Stimulated activated CD4-positive, alpha-beta T cell treated with anti-CD3 and anti-CD28 coated beads, Interleukin-1b, Interleukin-23, amount 100 ng/mL, for 48 hours (primary cell): ENCODE measurements at places on chromosomes 6 and 20.
A peak's percentile ranks its signal among the peaks of the same experiment; 100 is the strongest.

DNA sequence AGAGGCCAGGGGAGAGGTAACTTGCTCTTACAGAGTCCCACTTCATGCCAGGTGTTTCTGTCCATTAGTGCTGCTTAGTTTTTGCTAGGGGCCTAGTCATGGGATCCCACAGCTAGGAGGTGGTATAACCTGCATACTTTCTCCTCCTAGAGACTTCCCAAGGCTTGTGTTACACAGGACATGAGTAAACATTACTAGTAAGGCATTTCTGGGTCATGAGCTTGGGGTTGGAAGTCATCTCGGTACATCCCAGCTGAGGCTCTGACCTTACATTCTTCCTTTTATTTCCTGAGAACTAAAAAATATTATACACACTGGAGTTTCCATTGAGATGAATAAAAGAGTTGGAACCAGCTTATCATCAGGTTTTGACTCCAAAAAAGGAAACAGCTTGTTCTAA lies 20.9 kb upstream of the PNPLA1 start:
- no peak for DNase-seq

GRCh38 chr6:95292011-95292410 lies 285.3 kb upstream of the MANEA start:
- DNase-seq, result no peak

- no peak for DNase-seq
Observed at GRCh38 chr6:34149452-34149810, 3.5 kb upstream of the GRM4 start.

DNA sequence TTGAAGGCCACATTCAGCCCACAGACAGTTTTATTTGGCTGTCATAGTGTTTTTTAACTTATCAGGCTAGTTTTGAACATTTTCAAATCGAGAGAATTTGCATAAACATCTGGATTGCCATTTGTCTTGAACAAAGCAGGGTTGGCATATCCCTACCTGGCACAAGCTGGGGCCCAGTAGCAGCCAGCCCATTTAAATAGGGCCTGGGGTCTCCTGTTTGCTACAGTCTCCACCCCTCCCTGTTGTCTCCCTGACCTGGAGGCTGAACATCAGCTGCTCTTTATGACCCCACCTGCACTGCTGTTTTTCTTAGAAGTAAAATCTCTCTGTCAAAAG lies 10.5 kb downstream of the BCAS4 start:
- DNase-seq, result no peak

GRCh38 chr20:17334932-17335331 lies 108.1 kb downstream of the PCSK2 start:
- DNase-seq, result no peak

DNA sequence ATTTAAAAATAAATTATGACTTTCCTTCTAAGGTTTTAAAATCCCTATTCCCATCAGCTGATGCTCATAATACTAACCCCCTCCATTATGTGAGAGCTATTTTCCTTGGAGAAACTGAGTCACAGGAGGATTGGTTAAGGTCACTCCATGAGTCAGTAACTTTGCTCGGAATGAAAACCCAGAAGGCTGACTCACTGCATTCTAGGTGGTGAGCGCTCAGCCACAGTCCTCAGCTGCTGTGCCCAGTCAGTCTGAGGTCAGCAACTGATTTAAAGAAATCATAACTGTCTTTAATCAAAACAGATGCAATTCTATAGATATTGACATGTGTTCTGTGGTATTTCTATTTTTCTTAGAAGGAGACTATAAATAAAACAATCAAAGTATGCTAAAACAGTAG lies 359.2 kb downstream of the GJA1 start:
- peak; percentile 2 for DNase-seq

DNA sequence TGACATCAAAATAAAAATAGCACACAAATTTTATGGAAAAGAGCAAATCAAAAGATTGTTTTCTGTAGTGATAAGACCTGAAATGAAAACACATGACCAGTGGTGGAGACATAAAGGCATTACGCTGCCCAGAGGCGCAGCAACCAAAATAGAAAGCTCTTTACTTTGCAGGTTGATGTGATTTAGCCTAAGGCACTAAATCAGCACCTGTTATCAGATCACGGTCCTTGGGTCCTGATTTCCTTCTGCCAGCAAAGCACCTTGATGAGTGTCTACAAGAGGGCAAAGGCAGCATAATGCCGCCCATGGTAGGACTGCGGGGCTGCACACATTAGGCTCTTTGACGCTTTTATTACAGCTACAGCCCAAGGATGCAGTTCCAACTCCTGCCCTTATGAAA lies 19.3 kb upstream of the RAMACL start:
- no peak for DNase-seq

- DNase-seq, result peak; percentile 53
Observed at GRCh38 chr6:138454981-138455706, 44.1 kb downstream of the NHSL1 start.

DNA sequence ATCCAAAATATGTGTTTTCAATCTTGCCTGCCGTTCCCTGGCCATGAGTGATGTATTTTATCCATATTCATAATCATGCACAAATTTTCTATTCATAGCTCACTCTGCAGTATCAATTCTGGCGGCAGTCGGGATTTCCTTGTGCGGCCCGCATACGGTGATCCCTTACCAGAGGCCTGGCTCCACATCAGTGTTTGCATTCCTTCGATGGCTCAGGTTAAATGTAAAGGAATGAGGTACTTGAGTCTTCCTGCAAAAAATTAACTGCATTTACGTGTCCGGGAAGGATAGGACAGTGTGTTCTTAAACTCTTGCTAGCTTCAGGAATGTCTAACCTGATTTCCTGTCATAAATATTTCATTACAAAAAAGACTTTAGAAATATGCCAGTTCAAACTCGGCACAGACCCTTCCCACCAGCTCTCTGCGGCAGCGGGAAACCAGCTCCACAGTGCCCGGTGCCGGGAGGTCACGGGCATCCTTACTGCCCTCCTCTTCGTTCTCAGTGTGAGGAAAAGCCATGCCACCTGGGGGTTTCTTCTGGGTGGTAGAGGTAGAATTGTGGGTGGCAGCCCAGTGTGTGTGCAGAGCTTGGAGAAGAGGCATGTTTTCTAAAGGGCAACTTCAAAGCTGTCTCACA lies 154.5 kb downstream of the MOXD1 start:
- no peak for DNase-seq

DNA sequence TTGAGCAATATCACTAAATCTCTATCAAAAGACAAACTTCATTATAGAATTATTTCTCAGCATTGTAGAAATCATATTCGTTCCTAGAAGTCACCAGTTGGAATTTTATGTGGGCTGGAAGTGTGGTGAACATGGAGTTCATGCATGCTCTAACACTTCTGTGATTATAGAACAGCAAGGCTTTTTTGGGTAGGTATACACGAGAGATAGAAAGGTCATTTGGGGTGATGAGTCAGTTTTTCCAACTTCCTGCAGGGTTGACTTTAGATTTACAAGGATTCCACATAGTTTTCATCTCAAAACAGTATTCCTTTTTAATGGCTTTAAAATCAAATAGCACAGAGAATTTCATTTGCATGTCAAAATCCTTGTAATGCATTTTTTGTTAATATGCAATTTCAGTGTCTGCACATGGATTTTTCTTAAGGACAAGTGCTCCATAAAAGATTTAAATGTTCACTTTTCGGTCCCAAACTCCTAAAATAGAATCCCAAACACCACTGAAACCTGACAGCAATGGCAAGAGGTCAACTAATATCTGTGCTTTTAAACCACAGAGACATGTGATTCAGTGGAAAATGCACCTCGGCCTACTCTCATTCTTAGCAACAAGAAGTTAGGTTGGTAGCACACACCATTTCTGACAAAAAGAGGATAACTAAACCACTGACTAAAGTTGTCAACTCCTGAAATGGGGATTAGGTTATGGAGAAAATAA lies 211.0 kb downstream of the MOXD1 start:
- no peak for DNase-seq

DNA sequence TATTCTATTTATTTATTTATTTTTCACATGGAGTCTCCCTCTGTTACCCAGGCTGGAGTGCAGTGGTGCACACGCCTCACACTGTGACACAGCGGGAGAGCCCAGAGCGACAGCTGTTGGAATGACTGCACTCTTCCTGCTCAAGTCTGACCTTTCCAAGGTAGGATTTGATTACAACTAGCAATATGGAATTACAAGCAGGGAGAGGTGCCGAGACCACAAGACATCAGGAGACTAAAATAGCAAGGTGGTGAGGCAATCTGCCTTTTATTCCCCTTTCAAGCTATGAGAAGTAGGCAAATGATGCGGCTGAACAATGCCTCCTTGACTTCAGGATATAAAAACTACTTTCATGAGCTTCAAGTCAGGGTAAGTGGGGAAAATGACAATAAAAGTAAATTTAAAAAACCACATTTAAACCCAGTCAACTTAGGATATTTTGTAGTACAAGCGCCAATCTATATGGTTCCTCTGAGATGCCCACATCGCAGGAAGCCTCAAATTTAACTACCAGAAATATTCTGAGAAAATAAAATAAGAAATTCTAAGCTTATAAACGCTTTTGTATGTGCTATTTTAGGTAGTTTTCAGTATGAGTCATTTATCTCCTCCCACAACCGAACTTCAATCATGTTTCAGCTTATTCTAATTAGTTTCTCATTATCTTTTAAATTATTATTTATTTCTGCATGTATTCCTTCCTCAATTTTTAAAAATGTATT lies 146.9 kb upstream of the SGK1 start:
- DNase-seq, result no peak

DNA sequence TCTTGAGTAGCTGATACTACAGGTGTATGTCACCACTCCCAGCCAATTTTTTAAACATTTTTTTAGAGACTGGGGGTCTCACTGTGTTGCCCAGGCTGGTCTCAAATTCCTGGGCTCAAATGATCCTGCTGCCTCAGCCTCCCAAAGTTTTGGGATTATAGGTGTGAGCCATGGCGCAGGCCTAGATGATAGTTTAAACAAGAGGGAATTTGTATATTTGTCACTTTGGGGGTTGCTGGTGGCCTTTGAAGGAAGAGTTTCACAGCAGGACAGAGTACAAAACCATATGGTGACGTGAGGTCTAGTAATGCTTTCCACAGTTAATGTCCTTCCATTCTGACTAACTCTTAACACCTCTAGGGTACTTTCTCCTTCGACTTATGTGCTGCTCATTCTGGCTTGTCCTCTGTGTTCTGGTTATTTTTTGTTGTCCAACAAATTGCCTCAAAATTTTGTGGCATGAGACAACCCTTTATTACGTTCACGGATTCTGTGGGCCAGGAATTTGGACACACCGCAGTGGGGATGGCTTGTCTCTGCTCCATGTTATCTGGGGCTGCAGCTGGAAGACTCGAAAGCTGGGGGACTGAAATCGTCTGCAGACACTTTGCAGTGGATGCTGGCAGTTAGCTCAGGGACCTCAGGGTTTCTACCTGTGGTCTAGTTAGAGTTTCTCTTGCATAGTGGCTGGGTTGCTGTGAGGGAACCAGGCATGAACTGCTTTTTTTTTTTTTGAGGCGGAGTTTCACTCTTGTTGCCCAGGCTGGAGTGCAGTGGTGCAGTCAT lies 23.0 kb upstream of the IER3 start:
- DNase-seq, result peak; percentile 29

DNA sequence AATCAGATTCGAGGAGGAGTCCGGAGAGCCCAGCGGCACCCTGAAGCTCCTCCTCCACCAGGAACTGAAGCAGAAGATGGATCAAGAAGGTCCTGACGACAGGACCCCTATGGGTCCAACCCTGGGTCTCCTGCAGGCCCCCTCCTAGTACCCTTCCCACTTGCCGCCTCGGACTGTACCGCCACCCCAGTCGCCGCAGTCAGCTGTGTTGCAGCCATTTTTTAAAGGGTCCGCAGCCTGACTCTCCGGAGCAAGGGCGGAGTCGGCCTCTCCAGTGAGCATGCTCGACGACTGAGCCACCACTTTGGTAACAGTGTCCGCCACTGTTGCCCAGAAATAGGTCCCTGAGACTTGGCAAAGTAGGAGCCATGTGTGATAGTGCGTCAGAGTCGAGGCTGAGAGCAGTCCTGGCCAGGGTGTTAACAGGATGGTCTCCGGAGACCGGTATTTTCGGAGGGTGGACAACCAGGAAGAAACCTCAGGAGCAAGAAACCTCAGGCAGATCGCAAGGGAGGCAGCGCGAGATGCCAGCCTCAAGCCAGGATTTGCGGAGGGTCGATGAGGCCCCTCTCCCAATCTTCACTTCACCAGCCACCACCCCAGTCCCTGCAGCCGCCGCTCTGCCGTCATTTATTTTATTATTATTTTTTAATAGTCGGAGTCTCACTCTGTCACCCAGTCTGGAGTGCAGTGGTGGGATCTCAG lies 294.6 kb upstream of the ZNF337 start:
- DNase-seq, result no peak

DNA sequence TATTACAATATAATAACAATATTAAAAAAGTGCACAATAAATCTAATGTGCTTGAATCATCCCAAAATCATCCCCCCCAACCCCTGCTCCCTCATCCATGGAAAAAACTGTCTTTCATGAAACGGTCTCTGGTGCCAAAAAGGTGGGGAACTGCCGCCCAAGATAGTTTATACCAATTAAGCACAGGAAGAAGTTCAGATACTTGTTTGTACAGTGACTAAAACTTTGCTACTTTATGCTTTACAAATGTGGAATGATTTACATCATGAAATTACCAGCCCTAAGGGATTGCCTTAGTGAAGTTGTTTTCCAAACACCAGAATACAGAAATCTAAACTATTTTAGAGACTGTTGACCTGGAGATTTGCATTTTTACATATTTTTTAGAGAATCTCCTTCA lies 175.6 kb downstream of the TRIM27 start:
- DNase-seq, result no peak

DNA sequence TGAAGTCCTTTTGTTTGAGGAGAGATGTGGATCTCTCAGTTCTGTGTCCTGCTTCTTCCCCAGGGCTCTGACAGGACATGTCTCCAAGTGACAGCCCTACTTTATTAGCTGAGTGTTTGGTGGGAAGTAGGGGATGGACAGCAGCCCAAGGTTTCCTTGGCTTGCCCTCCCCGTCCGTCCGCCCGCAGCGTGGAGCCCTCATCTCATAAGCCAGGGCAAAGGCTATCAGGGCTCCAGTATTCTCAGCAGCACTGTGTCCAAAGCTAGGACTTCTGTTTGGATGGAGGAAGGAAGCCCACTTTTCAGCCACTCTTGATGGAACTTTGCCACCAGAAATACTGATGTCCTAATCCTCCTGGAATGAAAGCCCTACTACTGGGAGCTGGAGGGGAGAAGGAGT lies 13.6 kb downstream of the CDC5L start:
- DNase-seq, result no peak

DNA sequence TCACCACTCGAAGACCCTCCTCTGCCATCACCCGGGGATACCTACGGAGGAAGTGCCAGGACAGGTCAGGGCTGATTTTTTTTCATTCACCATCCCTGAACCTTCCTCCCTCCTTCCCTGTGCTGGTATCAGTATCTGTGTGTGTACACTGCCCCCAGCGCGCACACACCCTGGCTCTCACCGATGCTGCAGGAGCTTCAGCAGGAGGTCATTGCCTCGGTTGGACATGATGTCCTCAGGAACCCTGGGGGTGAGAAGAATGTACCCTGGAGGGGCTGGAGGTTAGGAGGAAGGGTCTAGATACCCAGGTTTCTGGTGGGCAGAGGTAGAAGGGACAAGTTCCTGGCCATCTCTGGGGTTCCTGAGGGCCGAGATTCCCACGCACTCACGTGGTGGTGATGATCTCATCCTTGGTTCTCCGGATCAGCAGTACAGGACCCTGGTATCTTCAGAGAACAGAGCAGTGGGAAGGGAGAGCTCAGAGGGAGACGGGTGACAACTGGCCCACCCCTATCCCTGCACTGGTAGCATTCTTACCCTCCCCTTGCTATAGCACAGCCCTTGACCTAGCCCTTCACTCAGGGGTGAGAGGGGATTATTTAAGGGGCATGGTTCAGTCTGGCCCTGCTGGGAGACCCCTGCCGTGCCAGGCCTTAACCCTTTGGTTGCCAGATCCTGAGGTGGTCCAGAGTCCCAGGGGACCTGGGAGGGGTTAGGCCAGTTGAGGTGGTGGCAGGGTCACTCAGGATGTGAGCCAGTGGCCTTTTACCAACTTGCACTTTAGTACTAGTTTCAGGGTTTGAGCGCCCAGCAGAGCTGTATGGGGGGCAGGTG lies 7.2 kb upstream of the LY6G5C start:
- DNase-seq, result no peak
